ENCODE measurements at places on chromosomes 4 and X.
A peak's percentile ranks its signal among the peaks of the same experiment; 100 is the strongest.

GRCh38 chrX:51852621-51853020 lies 40.8 kb upstream of the MAGED1 start:
- no peak for DNase-seq

DNA sequence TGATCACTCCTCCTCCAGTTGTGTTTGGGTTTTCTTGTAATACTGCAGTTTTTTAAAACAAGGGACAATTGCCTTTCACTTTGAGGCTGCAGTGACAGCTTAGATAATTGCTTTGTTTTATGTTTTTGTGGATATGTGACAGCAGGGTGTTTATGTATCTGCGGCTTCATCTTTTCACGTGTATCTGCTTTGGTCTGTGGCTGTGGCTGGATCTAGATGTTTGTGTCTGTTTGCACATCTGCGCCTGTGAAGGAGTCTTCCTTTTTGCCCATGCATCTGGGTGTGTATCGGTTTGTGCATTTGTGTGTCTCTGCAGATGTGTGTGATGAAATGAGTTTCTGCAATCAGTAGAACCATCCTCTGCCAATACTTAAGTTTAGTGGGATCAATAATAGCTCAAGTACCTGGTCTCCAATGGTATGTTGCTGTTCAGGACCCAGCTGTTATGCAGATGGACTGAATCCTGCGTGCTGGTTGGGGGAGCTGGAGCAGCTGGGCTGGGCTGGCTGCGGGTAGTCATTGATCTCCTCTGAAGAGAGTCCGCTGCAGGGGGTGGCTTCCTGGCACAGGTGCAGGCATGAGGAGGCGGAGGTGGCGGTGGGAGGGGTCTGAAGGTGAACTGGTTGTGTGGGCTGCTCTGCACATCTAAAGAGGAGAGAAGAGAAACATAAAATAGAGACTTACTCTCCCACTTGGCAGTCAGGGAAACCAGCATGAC lies 390.3 kb downstream of the SH2D1A start:
- DNase-seq: no peak

GRCh38 chr4:39933671-39934590 lies 43.8 kb downstream of the PDS5A start:
- DNase-seq: no peak

DNA sequence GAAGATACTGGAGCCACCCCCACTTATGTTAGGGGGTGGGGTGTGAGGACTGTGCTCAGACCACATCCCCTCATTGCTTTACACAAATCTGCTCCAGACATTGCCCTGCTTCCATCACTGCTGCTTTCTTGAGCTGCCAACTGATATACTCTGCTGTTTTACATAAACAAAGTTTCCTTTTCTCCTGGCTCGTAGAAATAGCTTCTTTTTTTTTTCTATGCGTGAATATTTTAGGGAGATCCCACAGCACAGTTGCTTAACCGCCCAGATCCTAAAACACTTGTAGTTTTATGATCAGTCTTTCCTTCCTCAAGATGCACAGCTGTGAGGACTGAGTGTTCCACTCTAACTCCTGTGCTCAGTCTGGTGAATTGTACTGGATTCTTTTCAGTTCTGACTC lies 768.4 kb downstream of the PCDH18 start:
- DNase-seq: no peak

DNA sequence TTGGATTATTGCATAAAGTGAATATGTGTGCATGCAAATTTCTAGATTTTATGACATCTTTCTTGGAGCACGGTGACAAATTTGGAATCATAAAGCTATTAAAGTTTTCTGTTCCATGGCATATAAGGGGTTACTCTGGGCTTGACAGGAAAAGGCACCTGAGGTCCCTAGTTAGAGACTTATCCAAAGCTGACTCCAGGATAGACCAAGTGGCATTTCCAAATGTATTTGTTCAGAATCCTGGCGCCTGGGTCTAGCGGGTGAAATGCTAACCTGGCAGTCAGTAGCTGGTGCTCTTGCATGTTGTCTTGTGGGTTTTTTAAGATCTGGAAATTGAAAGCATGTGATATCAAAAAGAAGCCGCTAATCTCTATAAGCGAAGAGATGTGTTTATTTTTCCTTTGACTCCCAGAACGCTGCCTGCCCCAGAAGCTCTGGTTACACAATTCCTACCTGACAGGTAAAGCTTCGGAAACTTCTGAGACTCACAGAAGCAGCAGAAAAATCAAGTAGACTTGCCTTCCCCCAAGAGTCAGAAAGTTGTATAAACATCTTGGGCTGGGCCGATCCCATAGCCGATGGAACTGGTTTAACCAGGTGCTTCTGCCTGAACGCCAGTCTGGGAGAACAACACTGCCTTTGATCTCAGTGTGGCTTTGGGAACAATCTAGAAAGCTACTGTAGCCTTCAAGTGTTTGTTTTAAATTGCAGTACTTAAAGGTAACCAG lies 12.9 kb upstream of the ZCCHC4 start:
- DNase-seq: peak; percentile 60

DNA sequence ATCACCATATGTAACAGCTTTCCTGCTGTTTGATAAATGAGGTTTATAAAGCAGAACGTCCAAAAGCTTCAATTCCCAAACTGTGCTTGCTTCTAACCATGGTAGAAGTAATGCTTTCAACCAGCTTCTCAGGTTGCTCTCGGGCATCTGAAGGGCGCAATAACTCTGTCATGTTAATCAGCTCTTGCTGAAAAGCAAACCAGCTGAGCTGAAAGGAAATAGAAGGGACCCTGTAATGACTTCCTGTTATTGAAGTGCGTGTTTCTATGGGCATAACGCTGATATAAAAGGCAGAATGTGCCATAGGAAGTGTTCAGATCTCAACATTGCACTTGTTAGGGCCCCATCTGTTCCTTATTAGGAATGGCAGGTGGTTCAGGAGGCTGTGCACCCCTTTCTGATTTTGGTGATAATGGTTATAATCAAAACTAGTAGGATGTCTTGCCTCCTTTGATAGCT lies 21.2 kb downstream of the HERC3 start:
- peak; percentile 12 for DNase-seq

DNA sequence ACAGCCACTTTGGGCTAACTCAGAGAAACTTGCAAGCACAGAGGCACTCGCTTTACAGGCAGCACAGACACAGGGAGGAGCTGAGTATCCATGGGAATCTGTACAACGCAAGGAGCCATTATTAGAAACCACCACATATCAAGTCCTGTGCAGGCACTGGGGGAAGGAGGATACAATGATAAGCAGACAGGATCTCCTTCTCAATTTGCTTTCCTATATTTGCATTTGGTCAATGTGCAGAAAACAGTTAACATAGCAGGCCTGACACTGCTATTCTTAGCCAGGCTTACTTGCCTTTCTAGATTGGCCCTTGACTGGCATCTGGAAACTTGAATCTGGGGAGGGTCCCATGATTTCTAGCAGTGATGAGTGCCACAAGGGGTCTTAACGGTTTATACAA lies 65.8 kb downstream of the TEC start:
- no peak for DNase-seq

DNA sequence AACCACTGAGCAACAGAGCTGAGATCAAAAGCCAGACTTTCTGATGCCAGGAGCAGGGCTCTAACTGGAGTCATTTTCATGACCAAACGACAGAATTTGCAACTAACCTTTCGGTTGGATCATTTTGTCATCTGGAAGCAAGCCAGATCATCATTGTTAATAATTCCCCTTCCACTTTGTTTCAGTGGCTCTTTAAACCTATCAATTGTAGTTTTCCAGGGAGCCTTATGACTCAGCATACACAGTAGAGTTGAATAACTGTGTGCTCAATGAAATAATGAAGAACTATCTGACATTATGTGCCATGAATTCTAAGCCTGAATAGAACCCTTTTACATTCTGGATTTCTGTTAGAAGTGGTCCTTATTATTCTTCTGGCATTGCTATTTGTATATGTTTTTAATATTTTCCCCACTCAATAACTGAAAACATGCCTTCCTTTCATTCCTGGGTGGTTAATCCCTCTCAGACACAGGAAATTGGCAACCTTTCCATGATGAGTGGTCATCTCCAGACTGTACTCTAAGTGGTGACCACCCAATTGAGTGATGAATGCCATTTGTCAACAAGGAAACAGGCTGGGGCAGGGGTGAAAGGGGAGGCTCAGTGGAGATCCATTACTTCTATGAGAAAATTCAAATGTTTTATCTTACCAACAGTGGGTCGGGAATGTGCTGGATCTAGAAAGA lies 431.8 kb downstream of the BCOR start:
- DNase-seq: no peak

- no peak for DNase-seq
These were observed 19.9 kb downstream of the MAGT1 start for GRCh38 chrX:77875372-77875771.

DNA sequence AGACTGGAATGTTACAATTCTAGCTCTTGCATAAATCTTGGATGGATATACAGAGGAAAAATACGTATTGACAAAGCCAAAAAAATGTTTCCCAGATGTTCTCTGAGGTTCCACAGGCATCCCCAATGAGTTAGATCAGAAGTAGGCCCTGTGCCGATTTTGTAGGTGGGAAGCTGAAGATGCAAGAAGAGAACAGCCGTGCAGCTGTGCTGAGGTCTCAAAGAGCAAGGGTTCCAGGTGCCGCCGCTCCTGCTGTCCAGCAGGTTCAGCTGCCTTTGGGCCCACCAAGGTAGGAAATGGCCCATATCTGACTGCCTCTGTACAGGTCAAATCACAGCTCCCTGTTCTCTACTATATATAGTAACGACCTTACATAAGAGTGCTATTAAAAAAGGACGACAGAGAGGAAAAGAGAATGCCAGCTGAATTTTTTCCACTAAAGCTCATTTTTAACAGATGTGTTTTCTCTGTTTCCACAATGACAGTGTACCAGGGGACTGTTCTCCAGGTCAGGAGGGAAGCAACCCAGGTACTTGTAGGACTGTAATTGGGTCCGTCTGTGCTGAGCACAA lies 155.6 kb downstream of the CBR4 start:
- DNase-seq: no peak

- DNase-seq: no peak
These were observed 24.9 kb downstream of the CD99L2 start for GRCh38 chrX:150873616-150874015.

- no peak for DNase-seq
These were observed 185.7 kb downstream of the UNC5C start for GRCh38 chr4:95362906-95363558.

GRCh38 chrX:75638332-75638731 lies 115.5 kb upstream of the ZDHHC15 start:
- DNase-seq: no peak

- no peak for DNase-seq
These were observed 295.1 kb downstream of the INPP4B start for GRCh38 chr4:142550965-142551364.

DNA sequence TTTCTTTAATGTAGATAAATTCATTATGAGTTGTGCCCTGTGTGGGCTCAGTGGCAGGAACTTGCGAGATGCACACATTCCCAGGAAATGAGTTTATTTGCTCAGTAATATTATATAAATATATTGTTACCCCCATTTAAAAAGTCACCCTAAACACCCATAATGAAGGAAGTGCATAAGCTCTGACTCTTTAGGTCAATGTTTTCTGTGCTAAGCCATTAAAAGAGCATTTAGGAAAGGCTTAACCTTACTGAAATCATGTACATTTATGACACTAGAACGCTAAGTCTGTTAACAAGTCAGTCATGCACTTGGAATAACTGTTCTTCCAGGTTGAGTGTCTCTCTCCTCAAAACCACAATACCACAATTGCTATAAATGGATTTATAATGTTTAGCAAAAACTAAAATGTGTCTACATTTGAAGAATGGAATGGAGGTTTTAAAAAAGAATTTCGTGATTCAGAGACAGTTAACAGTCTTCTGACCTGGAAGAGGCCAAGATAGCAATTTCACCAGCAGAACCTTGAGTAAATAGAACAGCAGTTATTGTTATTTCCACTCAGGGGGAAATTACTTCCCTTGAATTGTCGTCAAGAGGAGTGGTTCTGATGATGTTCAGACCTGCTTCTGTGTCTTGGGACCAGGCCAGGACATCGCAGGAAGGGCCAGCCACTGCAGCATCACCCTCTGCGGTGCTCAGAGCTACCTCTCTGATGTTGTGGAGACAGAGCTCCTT lies 91.1 kb upstream of the VEGFC start:
- no peak for DNase-seq

- no peak for DNase-seq
These were observed 249.8 kb upstream of the CPEB2 start for GRCh38 chr4:14752341-14753046.

- peak; percentile 43 for DNase-seq
These were observed at the start of gene SLC34A2 for GRCh38 chr4:25654971-25655963. Gene SLC34A2 (plus strand): TSS chr4:25655851. CDS start chr4:25662501, 6,650 bp downstream.

DNA sequence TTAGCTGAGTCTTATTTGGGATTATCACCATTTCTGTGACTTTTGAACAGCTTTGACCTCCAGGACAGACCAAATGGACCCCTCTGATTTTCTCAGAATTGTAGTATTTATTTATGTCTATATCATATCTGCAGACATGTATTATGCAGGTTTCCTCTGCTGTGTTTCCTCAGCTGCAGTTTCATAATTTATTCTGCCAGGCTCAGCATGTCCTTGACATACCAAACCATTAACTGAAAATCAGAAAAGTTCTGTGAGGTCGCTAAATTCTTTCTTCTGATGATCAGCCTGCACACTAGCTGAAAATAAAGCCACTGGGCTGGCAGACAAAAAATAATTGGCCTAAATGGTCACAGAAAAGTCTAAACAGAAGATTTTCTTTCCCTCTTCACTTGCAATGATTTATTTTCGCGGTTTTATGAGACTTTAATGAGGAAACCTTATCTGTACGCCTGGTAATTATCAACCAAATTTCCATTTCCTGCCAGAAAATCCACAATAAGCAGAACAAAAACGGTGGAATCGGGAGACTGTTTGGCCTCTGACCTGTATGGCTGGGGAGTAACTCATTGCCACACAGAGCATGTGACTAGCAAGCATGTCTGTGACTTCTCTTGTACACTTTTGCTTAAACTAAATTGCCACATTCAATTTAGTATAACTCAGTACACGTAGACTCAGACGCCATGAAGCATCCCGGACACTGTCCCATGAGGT lies 150.9 kb downstream of the ENPP6 start:
- DNase-seq: no peak

DNA sequence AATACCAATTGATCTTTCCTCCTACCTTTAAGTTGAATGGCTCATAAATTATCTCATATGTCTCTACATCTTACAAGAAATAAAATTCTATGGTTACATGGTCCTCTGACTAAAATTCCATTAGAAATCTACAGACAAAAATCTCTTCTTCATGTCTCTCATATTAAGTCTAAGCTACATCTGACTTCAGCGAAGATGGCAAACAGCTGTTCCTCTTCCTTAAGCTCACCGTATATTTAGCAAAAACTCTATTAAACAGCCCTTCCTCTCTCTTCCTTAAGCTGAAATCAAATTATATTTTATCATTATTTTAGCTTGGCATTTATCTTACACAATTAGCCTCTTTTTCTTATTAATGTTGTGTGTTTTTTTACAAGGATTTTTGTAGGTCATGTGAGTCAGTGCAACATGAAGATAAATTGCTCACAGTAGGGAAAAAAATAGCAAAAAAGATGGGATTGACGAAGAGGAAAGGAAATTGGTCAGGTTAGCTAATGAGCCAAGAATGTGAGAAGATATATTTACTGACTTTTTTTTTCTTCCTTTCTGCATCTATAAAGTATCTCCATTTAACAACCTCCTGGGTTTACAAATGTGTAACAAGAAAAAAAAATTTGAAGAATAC lies 2412.8 kb downstream of the ARAP2 start:
- no peak for DNase-seq
